ENCODE measurements at places on chromosomes 12 and 14.

DNA sequence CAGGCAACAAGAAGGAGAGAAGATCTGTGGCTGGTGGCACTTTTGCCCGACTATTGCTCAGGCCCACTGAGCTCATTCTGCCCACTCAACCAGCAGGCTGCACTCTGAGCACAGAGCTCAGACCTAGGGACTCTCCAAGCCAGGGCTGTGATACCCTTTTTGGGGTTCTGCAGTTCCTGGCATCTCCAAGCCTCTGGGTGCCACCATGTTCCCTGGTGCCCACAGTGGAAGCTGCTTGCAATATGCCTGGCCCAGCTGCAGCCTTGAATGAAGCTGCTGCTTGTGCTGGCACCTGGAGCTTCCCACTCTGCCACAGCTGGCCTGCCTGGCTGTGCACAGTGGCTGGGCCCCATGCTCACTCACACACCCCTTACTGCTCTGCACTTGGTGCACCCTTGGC, 236.1 kb downstream of the ADGRD1 start:
- no peak for DNase-seq

DNA sequence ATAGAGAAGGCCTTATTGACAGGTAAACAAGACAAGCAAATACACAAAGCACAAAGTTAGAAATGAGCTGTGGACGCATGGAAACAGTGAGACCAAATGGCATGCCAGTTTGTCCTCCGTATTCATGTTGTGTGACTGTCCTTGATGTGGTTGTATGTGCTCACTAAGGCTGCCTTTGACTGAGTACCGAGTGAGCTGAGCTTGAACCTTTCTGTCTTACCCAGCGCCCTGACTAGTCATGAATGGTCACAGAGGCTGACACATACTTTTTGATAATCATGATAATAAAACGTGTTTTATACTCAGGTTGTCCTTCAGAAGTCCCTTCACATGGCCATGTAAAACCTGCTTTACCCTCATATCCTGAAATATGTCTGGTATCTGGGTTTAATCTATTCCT, 553 bp upstream of the CATSPERB start:
- no peak for DNase-seq

DNA sequence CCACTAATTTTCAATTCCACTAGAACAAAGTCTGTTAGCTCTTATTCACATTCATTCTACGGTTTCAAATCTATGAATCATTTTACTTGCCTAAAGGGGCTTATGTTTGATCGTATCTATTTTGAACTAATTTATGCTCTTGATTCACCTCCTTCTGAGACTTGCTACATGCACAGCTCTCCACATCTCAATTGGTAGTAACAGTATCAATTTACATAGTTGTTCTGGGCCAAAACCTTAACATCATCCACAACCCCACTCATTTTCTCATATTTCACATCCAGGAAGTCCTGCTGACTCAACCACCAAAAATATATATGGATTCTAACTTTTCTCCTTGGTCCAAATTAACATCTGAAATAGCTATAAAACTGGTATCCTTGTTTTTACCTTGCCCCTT, 208.6 kb downstream of the RASSF9 start:
- DNase-seq = no peak

DNA sequence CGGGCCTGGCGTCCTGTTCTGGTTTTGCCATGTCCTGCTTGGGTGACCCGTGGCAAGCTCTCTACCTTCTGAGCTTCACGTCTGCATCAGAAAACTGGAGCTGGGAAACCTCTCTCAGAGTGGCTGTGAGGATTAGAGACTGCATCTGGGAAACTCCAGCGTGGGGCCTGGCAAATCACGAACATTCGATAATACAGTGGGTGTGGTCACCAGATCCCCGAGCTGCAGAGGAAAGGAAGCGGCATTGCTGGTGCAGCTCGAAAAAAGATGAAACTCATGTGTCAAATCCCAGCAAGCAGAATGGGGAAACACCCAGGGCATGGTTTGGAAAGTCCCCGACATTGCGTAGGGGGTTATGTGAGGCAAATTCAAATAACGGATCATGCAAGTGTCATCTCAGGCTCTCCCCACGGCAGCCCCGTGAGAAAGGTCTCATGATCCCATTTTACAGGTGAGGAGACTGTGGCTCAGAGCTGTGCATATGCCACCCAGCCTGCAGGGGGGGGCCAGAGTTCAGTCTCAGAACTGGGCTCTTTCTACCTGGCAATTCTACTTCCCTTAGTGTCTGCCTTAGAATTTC, 98.1 kb upstream of the VRK1 start:
- no peak for DNase-seq

DNA sequence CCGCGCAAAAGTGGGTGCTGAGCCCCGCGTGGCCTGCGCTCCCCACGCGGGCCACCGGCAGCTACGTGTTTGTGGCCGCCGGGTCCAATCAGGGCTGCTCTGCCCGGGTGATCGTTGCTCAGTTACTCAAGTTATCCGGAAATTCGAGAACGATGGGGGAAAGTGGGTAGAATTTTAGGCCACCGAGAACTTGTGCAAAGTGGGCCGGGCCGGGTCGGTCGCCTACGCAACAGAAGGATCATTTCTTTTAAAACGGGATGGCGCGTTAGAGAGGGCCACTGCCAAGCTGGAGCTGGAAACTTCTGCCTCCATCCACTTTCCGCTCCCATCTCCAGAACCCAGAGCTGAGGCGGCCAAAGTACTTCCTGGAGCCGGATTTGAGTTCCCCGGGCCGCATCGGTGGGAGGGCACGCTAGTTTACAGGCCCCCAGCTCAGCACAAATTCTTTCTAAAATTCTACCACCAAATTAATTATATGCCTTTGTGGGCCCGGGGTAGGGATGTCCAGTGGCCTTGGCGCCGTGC, 3.5 kb downstream of the RFX4 start:
- no peak for DNase-seq

GRCh38 chr12:62673028-62673815, 206.6 kb downstream of the MON2 start:
- DNase-seq = no peak

GRCh38 chr14:22979748-22980392, 2.5 kb downstream of the AJUBA start:
- no peak for DNase-seq
